ENCODE measurements at places on chromosomes 2 and 18.

DNA sequence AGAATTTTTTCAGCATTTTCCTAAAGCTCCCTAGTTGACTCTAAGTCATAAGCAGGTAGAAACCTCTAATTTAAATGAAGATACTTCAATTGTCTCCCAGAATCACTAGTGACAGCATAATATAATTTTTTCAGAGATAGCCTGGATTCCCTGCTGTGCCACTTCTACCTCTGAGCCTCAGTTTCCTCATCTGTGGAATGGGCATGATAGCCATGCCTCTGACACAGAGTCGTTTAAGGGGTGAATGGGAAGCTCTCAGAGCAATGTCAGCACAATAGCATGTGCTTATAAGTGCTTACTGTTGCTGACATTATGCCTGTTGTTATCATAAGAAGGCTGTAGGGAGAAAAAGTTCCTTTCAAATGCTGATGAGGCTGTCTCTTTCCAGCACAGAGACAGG, 48.0 kb downstream of the SFXN5 start:
- no peak for DNase-seq

DNA sequence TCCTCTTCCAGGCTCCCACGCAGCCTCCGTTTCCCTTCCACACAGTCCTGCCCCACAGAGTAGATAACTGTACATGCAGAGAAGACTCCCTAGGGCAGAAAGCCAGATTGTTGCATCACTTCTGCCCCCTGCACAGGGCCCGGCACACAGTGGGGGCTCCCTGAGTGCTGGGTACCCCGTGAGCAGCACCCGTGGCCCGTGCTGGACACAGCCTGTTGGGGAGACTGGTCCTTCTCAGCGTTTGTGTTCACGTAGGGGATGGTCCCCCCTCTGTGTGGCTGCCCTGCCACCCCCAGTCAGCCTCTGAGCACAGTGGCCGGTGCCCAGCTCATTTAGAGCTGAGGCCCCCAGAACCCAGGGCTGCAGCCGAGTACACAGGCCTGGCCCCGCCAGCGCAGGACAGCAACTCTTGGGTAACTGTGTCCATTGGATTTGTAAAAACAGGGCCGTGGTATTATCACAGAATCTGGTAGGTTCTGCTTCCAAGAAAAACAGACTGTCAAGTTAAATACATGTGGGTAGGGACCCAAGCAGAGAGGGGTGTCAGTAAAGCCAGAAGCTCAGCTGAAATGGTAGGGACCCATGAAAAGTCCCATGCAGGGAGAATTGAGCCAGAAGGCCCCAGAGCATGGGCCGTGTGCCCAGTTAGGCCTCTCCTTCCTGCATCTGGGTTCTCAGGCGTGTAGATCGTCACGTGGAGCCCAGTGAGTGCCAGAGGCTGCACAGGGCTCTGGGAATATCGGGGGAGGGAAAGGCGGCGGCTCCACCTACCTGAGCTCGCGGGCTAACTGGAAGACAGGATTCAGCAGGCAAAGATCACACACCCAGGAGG, 257.3 kb downstream of the ATAD2B start:
- DNase-seq, result no peak

DNA sequence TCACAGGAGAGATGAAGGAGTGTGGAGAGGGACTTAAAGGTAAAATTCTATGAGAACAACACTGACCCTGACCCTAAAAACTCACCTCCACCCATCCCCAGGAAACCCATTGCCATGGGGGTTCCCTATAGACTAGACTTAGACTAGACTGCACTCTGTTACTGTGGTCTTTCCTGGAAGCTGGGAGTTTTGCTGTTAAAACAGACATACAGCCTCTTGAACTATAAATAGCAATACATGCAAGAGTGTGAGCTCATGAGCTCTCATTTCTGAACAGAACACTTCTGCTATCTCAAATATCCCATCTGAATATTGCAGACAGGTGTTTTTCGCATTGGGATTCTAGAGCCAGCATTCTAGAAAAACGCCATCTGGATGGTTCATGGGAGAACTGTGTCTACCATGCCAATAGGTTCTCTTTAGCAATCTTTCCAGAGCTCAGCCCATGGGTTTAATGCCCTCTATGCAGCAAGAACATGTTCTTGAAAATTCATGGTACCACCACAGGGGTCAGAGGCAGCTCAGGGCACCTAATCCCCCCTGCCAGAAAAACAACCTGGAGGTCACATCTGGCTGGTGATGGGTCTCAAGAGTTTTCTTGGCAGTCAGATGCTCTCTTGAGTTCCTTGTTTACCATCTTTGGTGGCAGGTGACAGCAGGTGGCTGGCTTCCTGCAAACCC, 51.9 kb downstream of the SLC14A2 start:
- DNase-seq, result no peak

GRCh38 chr2:74290466-74291217, 52.6 kb downstream of the SLC4A5 start:
- DNase-seq, result peak; percentile 11

GRCh38 chr18:2847317-2848246, 776 bp downstream of the EMILIN2 start:
- peak; percentile 43 for DNase-seq

- no peak for DNase-seq
Measured at GRCh38 chr2:118112771-118113334, 24.6 kb downstream of the INSIG2 start.

DNA sequence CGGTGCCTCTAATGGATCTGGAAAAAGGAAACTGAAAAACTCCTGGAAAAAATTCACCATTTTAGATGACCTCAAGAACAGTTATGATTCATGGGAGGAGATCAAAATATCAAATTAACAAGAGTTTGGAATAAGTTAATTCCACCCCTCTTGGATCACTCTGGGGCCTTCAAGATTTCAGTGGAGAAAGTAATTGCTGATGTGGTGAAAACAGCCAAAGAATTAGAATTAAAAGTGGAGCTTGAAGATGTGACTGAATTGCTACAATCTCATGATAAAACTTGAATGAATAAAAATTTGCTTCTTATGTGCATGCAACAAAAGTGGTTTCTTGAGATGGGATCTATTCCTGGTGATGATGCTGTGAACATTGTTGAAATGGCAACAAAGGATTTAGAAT, 974.4 kb upstream of the GYPC start:
- DNase-seq, result no peak

DNA sequence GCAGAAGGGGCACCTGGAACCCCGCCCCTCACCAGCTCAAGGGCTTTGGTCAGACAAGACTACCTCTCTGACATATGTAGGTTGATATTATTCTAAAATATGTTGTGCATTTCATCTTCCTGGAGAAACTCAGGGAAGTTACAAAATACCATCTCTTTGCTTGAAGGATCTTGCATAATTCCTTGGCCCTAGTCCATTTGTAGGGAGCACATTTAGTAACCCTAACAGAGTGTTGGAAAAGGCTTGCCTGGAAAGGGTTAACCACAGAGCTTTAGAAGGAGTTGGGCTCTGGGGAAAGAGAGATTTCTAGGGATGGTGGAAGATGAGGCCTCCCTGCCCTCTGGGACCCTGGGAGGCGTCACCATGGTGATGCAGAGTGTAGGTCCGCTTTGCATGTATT, 143.0 kb upstream of the SLC1A4 start:
- no peak for DNase-seq
